ENCODE measurements at places on chromosomes 2 and 18.

GRCh38 chr18:28045176-28045810 lies 131.6 kb downstream of the CDH2 start:
- DNase-seq: no peak

GRCh38 chr2:239711911-239712570 lies 311.2 kb upstream of the HDAC4 start:
- DNase-seq: no peak

DNA sequence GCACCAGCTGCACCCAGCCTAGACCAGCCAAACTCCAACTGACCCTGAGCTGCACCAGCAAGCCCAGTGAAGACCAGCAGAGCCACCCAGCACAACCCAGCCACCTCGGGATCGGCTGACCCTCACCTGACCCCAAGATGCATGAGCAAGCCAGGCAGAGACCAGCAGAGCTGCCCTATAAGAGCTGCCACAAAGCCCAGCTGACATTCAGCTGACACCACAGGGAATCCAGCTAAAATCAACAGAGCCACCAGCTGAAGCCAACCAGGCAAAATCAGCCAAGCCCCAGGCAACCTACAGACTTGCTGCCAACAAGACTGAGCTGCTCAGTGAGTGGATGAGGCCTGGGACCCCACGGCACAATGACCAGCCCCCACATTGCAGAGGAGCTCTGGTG lies 54.6 kb downstream of the CYP27C1 start:
- no peak for DNase-seq

DNA sequence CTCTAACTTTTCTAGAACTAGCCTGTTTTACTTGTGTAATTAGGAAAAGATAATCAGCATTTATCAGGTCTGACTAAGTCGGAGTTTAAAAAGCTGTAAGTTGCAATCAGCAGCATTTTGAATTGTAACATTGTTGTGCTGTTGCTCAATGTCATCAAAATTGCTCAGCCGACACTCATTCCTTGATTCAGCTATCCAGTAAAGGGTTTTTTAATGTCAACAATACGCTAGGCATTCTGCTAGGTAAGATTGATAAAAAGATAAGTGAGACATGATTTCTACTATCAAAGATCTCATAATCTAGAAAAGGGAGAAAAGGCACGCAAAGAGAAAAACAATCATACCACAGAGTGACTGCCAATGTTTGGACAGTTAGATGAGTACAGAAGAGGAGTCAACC lies 327.1 kb upstream of the CDH2 start:
- no peak for DNase-seq

- no peak for DNase-seq
Observed at GRCh38 chr18:6207116-6207515, 207.6 kb downstream of the L3MBTL4 start.

DNA sequence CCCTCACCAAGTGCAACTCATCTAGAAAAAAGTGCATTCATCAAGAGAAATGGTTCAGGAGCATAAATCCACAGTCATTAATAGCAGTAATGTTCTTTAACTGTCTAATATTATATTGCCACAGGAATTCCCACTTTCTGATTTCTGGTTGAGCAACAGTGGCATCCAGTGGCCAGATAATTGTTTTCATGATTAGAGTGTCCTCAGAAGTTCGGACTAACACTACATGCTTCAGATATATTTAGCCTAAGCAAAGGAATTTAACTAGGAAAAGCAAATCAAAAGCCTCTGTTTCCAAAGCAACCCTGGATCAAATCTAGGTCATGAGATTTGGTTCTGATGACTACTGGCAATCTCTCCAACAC lies 9.8 kb upstream of the ERBB4 start:
- no peak for DNase-seq

DNA sequence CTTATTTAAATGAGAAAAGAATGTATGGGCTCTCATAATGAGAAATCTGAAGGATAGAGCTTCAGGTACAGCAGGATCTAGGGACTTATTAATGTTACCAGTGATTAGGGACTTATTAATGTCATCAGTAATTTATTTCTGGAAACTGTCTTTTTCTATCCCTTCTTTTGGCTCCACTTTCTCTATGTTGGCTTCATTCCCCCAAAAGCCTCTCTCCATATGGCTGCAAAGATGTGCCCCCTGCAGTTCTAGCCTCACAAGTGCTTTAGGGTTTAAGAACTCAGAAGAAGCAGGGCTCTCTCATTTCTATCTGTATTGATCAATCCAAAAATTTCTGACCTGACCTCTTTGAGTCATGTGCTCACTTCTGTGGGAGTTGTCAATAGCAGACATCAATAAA lies 480.9 kb downstream of the TXNL1 start:
- DNase-seq: no peak

GRCh38 chr2:75475976-75476375 lies 84.8 kb downstream of the EVA1A start:
- DNase-seq: no peak

- no peak for DNase-seq
Observed at GRCh38 chr18:77130229-77131099, 2.1 kb downstream of the MBP start.

DNA sequence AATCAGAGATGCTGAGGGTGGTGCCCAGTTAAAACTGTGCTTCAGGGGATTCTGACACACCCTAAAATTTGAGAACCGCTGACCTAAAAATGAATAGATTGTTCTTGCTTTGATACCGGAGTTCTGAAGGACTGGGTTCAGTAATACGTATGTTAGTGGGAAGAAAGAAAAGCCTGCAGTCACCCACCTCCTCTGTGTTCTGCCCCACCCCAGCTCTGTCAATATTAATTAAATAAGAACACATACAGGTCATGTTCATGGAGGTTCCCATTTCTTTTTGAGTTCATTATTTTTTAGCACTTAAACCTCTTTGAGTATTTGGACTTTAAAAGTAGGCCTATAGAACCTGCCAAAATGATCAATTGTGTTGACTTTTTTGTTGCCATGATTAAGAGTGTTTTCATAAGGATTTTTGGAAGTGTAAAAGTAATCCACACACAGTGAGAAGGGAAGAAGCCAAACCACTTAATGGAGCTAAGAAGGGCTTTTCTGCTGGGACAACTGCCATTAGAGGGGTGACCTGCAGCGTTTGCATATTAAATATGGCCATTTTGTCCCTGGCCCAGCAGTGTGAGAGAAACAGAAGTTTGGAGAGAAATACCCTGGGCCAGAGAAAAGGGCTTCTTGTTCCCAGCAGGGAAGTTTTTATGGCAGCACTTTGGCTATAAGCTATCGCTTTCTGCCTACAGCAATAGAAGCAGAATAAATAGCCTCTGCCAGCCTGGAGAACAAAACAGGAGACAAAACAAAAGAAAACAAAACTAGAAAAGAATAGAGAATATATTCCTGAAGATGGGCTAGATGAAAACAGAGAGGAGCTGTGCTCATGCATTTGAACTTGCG lies 80.7 kb upstream of the RNF152 start:
- DNase-seq: no peak

- DNase-seq: no peak
Observed at GRCh38 chr2:196130039-196130825, 41.1 kb downstream of the STK17B start.

GRCh38 chr2:143128681-143129580 lies at the start of gene ARHGAP15:
Gene ARHGAP15, plus strand, starts transcription at chr2:143129419.
- DNase-seq: no peak

DNA sequence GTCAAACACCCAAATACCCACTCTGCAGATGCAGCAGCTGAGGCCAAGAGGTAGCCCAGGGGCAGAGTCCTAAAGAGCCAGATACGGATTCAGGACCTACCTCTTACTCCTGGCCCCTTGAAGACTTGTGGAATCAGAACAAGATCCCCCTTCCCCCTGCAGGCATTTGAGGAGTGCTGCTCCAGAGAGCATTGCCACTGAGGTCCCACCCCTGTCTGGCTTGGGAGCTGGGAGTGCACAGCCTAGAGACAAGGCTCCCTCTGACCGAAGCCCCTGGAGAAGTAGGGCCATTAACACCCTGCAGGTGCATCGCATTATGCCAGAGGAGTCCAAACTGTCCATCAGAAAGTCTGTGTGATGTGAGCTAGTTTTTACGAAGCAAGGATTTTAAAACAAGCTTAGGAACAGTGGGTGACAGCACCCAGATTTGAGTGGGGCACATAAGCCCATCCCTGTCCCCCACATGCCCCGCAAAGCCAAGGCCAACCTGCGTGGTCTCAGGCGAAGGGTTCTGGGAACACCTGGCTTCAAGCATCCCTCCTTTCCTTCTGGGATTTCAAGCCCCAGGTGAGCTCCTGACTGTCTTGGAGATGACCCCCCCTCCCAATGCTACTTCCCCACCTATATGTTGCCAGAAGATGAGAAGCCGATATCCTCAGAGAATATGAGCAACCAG lies 48.4 kb downstream of the MTERF4 start:
- no peak for DNase-seq

Data from ovary (tissue), 10 donors.